ENCODE measurements at places on chromosomes 12 and 14.

GRCh38 chr14:99480917-99481744 lies at the start of gene CCNK:
Gene CCNK, plus strand, starts transcription at chr14:99481409. Its CDS starts 11,269 bp downstream, at chr14:99492678.
- DNase-seq: peak; percentile 100

GRCh38 chr14:67650694-67651093 lies 23.7 kb downstream of the VTI1B start:
- DNase-seq: no peak

- peak; percentile 65 for DNase-seq
These were observed 35.6 kb downstream of the KRT76 start for GRCh38 chr12:52741375-52742195.

DNA sequence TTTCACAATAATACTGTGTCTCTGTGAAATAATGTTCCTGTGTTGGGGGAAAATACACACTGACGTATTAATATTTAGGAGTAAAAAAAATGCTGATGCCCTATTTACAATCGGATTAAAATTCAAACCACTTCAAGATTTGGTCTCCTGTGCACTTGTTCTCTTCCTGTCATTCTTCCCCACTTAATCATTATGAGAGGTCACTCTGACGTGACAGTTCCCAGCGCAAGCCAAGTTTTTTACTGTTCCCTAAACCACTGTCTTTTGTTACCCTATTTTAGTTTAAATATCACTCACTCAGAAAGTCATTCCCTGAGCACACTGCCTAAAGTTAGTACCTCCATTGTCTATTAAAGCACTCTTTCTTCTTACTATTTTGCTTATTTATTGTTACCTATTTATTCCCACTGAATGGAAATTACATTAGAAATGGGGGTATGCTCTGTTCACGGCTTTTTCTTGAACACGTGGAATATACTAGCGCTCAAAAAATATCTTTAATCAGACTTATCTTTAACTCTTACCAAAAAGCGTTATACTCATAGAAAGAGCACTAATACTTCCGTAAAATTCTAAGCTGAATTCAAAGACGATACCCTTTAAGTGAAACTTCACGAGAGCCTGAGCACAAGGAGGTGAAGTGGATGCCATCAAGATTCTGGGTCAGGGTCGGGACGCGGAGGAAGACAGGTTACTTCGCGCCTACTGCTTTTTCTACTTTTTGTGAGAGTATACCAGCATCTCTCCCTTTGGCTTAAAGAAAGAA lies 670 bp upstream of the PSMA3 start:
- DNase-seq: no peak

- no peak for DNase-seq
These were observed 44.1 kb downstream of the WSCD2 start for GRCh38 chr12:108173160-108173559.

DNA sequence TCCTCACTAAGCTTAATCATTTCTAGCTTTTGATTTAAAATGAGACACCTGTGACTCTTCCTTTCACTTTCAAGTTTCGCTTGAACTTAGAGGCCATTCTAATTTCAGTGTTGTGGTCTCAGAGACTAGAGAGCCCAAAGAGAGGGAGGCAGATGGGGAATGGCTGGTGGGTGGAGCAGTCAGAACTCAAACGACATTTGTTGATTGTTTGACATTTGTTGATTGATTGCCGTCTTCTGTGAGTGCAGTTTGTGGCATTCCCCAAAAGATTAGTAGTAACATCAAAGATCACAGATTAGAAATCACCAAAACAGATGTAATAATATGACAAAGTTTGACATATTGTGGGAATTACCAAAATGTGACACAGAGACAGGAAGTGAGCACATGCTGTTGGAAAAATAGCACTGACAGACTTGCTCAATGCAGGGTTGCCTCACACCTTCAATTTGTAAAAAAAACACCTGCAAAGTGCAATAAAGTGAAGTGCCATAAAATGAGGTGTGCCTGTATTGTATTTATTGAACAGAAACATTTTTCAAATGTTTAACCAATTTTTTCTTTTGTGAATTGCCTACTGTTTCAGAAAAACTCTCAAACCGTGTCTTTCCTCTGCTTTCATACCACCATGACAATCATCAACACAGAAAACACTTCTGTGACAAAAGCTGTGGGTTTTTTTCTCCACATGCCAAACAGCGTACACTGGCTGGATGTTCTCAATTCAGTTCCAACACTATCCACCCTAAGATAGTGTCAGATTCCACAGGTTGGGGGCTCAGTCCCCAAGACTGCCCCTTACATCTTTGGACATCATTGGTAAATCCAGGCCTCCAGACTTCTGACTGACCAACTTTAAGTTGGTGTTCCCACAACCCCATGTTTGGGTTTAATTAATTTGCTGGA lies 376.3 kb upstream of the RGS6 start:
- peak; percentile 5 for DNase-seq

- DNase-seq: peak; percentile 81
These were observed 7.3 kb downstream of the STAC3 start for GRCh38 chr12:57243521-57244311.

- DNase-seq: no peak
These were observed 180.0 kb downstream of the NPAS3 start for GRCh38 chr14:33118668-33119067.

GRCh38 chr14:93156693-93157369 lies 27.9 kb downstream of the MOAP1 start:
- DNase-seq: no peak

DNA sequence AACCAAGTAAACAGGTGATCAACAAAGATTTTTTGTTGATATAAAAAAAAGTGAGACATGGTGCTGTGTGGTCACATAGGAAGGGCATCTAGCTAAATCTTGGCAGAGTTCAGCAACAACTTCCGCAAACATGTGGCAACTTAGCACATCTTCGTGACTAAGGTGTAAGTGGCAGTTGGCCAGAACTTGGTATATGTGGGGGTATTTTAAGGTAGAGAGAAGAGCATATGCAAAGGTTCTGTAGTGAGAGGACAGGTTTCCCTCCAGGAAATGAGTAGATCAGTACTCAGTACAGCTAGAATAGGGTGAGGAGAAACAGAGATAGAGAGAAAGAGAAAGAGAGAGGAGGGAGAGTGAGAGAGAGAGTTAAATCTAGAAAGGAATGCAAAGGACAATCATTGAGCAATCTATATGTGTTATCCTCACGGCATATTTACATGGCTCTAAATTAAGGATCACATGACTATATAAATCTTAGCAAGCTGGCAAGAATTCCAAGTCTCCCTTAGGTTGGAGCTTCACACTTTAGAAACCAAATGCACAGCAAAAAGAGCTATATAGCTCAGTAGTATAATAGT lies 227.7 kb upstream of the HMGA2 start:
- no peak for DNase-seq

- DNase-seq: no peak
These were observed 20.6 kb downstream of the LIN52 start for GRCh38 chr14:74105381-74105780.

DNA sequence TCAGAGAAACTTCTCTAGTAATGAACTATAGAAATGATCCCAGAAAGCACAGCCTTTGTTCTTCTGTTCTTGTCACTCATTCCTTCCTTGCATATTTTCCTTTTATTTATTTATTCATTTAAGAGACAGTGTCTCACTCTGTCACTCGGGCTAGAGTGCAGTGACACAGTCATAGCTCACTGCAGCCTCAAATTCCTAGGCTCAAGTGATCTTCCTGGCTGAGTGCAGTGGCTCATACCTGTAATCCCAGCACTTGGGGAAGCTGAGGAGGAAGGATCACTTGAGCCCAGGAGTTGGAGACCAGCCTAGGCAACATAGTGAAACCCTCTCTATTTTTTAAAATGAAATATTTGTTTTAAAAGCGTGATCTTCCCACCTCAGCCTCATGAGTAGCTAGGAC lies 11.5 kb downstream of the TECPR2 start:
- no peak for DNase-seq

DNA sequence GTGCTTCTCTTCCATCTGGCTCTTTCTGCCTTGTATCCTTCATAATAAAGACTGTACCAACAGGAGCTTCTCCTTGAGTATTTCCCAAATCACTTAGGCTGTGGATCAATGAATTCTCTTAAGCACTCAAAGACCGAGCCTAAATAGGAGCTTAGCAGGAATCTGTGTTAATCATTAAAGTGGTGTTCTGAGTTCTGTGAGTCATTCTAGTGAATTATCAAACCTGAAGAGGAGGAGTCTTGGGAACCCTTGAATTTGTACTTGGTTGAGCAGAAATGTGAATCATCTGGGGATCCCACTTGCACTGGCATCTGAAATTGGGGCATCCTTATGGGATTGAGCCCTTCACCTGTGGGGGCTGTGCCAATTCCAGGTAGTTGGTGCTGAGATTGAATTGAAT lies 946.2 kb downstream of the BCL11B start:
- DNase-seq: no peak

DNA sequence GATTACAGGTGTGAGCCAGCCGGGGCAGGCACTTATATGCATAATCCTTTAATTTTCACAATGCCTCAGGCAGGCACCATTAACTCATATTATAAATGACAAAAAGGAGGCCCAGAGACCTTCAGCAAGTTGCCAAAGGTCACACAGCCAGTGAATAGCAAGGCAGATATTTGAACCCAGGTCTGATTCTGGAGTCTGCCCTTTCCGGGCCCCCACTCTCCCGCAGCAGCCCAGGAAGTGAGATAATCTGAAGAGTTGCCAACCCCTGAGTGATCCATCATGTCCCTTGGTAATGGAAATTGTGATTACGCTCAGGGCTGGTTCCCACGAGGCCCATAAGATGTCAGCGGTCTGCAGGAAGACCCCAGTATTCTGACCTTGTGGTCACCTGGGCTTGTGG lies 95.3 kb upstream of the MED13L start:
- no peak for DNase-seq

- DNase-seq: no peak
These were observed 821 bp downstream of the TMEM106C start for GRCh38 chr12:47964106-47964728.

GRCh38 chr12:107254258-107254856 lies 161.0 kb upstream of the CRY1 start:
- no peak for DNase-seq
